ENCODE measurements at places on chromosomes 4 and X.

DNA sequence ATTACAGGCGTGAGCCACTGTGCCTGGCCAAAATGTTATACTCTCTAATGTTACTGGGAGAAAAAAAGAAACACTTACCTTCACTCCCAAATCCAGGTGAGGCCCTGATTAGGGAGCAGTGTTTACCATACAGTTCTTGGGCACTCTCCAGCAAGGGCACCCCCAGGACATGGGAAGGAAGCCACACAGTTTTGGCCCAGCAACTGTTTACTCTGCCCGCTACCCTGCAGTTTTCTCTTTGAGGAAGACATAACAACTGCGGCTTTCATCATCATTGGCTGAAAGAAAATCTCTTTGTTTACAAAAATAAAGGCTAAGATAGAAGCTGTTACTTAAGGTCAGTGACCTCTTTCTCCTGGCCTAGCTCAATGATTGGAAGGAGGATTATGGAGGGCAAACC is 145.5 kb upstream of the DUSP21 start:
- no peak for DNase-seq

- no peak for DNase-seq
Measured at GRCh38 chrX:29561417-29561816, 653.9 kb upstream of the MAGEB2 start.

- DNase-seq = no peak
Measured at GRCh38 chr4:94389595-94390267, 47.1 kb upstream of the HPGDS start.

GRCh38 chr4:108359130-108359985 is 190.6 kb upstream of the LEF1 start:
- DNase-seq = no peak

DNA sequence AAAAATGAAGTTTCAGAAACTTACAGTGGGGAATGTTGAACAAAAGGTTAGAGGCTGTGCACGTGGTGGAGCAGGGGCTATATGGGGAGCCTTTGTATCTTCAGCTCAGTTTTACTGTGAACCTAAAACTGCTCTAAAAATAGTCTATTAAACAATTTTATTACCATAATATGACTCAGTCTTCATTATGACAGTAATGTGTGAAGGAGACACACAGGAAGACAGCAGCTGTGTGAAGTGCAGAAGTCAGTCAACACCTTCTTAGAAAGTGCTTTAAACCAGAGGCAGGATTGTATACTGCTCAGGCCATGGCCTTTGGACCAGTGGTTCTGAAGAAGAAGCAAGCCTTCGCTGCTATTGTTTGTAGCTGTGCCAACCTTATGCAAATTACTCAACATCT is 89.7 kb downstream of the ARHGAP10 start:
- no peak for DNase-seq

DNA sequence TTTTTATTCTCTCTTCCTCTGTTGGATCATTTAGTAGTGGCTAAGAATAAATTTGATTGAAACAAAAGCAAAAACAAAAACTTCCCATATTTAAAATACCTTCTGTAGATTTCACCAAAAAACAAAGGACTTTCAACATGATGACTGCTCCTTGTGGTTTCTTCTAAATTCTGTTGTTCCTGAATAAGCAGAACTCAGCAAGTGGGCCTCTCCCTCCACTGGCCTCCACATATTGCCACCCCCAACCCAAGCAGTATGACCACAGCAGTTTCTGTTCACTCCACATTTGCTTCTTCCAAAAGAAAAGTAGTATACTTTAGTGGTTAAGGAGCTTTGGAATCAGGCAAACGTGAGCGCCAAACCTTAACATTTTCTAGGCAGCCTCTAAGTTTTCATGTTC is 114.7 kb downstream of the COX18 start:
- DNase-seq = no peak

- DNase-seq = no peak
Measured at GRCh38 chr4:148653681-148654080, 211.5 kb upstream of the NR3C2 start.

GRCh38 chr4:4631150-4631549 is 89.3 kb upstream of the STX18 start:
- DNase-seq = no peak

DNA sequence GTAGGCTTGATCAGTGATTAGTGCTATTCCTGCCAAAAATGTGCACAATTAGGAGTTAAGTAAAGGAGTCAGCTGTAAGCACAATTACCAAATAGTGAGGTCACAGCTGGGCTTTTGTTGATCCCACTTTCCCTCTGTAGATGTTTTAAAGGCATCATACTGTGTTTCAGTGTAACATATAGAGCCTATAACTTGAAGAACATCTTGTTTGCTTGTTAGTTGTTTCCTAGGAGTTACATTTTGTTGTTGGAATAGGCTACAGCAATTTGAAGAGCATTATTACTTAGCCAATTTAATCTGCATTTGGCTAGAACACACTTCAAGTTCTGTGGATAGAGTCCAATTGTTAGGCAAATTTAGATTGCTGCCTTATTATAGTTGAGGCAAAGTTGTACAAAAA is 210.7 kb upstream of the MAD2L1 start:
- no peak for DNase-seq

DNA sequence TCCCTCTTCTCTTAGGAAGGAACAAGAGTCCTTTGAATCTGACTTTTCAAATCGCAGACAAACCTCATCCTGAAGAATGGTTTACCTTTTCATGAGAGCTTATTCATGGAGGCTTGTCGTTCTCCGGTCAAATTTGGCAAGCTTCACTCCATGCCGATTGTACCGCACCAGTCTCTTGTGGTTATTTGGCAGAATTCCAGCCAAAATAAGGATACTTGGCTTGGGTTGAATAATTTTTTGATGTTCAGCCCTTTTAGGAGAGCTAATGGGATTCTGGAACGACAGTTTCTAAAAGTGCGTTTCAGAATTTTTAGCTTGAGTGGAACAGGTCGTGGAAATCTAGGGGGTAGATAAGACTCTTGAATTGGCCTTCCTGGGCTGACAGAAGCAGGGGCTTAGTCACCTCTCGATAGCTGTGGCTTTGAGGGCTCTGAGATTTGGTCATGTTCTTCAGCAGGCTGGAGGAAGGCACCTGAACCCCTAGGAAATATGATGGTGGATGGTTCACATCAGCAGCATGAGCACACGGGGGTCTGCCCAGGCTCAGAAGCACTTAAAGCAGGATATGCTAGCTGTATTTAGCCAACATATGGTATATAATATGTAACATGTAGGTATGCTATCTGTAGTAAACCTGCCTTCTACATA is 1.5 kb downstream of the KLHL2 start:
- DNase-seq = no peak

- no peak for DNase-seq
Measured at GRCh38 chr4:11548597-11549082, 119.9 kb upstream of the HS3ST1 start.

DNA sequence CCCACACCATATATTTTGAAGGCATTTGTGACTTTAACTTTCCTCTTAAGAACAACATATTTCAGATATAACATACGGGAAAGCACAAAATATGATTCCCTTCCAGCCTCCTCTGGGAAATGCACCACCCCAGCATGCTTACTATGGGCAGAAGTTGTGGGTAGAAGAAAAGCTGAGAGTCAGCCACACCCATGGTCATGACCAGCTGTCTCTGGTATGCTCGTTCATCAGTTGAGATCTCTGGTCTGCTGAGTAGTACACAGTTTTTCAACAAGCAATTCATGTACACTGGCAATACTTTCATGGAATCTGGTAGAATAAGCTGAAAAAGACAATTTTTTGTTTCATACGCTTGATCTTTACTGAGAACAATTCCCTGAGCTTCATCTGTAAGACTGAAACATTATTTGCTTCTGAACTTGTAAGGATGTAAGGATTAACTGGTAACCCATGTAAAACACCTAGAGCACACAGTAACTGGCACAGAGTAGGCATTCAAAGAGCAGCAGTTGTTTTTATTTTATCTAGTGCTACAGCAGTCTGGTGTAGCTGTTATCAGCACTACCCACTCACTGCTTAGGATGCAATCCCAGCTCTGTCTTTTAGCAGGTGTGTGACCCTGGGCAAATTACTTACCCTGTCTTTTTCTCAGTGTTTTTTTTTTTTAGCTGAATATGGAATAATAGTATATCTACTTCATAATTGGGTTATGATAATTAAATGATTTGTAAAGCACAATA is 47.6 kb downstream of the METTL14 start:
- no peak for DNase-seq

GRCh38 chr4:87461281-87461700 is 38.9 kb downstream of the NUDT9 start:
- DNase-seq = no peak

DNA sequence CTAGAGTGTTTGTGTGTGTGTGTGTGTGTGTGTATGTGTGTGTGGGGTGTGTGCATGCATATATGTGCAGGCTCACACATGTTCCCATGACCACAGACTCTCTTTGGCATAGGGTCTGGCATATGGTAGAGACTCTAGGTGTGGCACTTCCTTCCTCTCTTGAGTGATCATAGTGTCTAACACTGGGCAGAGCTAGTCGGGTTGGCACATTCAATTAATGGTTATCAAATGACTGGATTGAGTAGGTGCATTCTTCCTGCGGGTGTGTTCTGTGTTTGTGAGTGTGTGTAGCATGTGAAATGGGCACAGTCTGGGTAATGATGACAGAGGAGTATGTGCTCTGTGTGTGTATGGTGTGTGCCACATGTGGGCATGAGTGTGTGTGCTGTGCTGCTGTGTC is 106.5 kb downstream of the EFNB1 start:
- no peak for DNase-seq

- no peak for DNase-seq
Measured at GRCh38 chrX:17370191-17370590, 4.8 kb upstream of the NHS start.

- no peak for DNase-seq
Measured at GRCh38 chr4:138111462-138112000, 130.6 kb downstream of the SLC7A11 start.

DNA sequence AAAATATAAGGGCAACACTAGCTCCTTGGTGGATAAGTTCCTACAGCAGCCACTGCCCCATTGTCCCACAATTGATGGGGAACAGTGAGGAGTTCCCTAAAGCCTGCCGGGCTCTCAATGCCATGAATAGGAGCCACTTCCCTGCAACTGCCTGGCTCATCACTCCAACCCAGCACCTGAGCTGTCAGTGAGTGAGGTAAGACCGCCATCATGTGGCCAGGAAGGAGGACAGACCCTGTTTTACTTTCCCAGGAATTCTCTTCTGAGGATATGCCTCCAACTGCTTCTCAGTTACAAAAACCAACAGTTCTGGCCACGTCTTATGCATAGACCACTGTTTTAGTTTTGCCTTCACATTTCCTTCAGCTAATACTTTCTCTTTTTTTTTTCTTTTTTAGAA is 45.5 kb downstream of the SRPX start:
- no peak for DNase-seq

GRCh38 chr4:15965325-15965724 is 2.4 kb upstream of the FGFBP2 start:
- no peak for DNase-seq

- DNase-seq = no peak
Measured at GRCh38 chr4:121457278-121457875, 76.6 kb upstream of the QRFPR start.

DNA sequence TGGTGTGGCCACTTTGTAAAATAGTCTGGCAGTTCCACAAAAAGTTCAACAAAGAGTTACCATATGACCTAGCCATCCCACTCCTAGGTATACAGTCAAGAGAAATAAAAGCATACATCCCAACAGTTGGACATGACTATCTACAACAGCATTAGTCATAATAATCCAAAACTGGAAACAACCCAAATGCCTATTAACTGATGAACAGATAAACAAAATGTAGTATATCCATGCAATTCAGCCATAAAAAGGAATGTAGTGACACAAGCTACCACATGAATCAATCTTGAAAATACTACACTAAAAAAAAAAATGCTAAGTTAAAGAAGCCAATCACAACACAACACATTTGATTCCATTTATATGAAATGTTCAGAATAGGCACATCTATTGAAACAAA is 16.1 kb downstream of the MED14 start:
- DNase-seq = no peak

GRCh38 chr4:43682551-43682950 is 766.1 kb downstream of the KCTD8 start:
- DNase-seq = no peak

DNA sequence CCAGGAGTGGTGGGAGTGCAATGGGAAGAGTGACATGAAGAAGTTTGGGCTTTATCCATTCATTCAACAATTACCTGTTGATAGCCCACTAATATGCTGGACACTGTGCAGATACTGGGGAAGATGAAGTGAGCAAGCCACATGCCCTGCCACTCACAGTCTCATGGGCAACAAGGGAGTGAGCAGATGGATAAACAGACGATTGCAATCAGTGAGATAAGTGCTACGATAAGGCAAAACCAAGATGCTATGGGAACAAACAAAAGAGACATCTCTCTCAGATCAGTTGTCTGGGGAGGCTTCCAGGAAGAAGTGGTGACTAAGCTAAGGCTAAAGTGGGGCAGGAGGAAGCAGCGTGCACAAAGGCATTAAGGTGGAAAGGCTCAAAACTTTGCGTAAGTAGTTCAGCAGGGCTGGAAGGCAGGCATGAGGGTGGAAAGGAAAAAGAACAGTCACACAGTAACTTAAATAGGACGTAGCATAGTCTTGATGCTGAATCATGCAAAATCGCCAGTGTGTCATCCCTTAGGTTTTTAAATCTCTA is 31.7 kb downstream of the GAB3 start:
- no peak for DNase-seq

GRCh38 chr4:168411318-168412150 is 68.8 kb downstream of the DDX60L start:
- no peak for DNase-seq

DNA sequence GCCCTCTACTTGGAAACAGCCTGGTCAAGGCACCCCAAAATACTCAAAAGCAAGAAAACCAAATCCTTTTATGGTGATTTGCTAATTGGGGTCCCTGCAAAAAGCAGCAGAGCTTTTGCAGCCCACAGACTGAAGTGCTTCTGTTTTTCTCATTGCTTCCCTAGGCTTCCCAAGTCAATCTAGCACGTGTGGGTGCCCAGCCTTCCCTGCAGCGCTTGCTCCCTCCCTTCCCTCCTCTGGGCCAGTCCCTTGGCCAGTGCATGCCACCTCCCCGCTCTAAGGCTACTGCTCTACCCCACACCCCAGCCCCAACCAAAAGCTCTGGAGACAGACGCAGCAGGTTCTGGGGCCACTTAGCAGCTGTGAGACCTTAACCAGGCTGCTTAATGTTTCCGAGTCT is 53.6 kb downstream of the ANAPC4 start:
- DNase-seq = no peak

All from NCI-H774 (cell line).